ENCODE measurements at places on chromosomes 4 and X.

DNA sequence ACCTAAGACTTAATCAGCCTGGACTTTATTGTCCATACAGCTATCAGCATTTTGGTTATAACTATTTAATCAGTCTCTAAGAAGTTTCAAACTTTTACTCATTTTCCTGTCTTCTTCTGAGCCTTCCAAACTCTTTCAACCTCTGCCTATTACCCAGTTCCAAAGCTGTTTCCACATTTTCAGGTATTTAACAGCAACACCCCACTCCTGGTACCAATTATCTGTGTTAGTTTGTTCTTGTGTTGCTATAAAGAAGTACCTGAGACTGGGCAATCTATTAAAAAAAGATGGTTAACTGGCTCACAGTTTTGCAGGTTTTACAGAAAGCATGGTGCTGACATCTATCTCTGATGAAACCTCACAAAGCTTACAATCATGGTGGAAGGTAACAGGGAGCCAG is 195.6 kb downstream of the NPNT start:
- DNase-seq = no peak

- DNase-seq = no peak
These were observed 86.0 kb upstream of the AFAP1 start for GRCh38 chr4:8025668-8026067.

GRCh38 chrX:20995829-20996228 is 378.4 kb upstream of the CNKSR2 start:
- DNase-seq = no peak

- DNase-seq = no peak
These were observed 41.6 kb upstream of the HMX1 start for GRCh38 chr4:8913121-8913857.

- DNase-seq = no peak
These were observed 14.3 kb downstream of the CFAP99 start for GRCh38 chr4:2432991-2433530.

DNA sequence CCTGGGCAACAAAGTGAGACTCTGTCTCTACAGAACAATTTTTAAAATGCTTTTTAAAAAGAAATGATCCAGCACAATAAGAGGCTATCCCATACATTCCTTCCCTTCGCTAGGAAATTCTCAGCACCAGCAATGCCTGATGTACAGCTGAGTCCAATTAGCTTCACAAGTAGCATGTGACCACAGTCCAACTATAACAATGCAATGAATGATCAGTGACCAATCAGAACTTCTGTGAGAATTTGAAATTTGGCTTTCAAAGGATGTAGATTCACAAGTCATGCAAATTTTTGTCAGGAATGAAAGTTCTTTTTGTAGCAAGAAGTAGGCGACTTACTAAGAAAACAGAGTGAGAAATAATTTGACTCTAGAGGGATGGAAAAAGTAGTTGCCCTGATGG is 278.5 kb upstream of the UGT8 start:
- no peak for DNase-seq

- no peak for DNase-seq
These were observed 17.7 kb downstream of the IL21 start for GRCh38 chr4:122603156-122603574.

GRCh38 chr4:1152290-1152689 is 20.1 kb downstream of the SPON2 start:
- no peak for DNase-seq

- no peak for DNase-seq
These were observed 289.8 kb upstream of the CLNK start for GRCh38 chr4:10974371-10974770.

- no peak for DNase-seq
These were observed 40.9 kb upstream of the IL13RA2 start for GRCh38 chrX:115058276-115058675.

DNA sequence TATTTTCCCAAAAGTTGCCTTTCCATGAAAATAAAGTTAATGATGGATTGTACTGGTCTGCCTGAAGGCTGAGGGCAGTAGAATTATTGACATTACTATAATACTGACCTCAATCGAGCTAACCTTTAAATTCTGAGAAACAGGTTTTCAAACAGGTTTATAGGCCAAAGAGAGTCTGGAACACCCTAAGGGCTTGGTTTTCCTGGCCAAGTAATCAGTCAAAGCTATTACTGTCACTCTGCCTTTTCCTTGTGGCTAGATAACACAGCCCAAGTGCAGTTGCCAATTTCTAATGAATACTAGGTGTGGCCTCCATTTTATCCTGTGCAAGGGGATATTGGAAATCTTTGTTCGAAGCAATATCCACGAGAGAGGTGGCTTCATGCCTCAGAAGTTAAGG is 75.2 kb downstream of the INTS12 start:
- DNase-seq = no peak

DNA sequence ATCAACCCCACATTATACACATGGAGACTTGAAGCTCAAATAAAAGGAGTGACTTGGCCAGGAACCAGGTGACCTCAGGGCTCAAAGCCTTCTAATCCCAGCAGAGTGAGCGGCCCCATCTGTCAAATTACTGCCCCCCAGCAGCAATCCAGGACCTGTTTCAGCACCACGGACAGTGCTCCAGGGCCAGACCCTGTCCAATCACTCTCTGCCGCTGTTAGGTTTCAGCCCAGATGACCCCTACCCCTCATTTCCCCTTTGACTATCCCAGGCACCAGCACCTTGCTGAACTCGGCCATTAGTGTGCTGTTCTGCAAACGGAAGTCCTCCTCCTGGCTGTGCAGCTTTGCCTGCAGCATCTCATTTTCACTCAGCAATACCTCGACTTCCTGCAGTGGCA is 5.1 kb downstream of the GRIPAP1 start:
- peak; percentile 15 for DNase-seq

- no peak for DNase-seq
These were observed 338.4 kb downstream of the NR3C2 start for GRCh38 chr4:148103597-148104355.

DNA sequence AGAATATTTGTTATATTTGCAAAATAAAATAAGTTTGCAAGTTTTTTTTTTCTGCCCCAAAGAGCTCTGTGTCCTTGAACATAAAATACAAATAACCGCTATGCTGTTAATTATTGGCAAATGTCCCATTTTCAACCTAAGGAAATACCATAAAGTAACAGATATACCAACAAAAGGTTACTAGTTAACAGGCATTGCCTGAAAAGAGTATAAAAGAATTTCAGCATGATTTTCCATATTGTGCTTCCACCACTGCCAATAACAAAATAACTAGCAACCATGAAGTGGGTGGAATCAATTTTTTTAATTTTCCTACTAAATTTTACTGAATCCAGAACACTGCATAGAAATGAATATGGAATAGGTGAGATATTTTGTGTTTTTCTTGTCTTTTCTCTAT is at the start of gene AFP:
AFP (plus strand) TSS at position 238 of the 400 bp plus-strand sequence; CDS start at position 280, 42 bp downstream.
- DNase-seq = no peak

GRCh38 chr4:81737865-81738559 is 266.3 kb upstream of the RASGEF1B start:
- no peak for DNase-seq

- no peak for DNase-seq
These were observed 32.0 kb upstream of the AMELX start for GRCh38 chrX:11261260-11261659.

DNA sequence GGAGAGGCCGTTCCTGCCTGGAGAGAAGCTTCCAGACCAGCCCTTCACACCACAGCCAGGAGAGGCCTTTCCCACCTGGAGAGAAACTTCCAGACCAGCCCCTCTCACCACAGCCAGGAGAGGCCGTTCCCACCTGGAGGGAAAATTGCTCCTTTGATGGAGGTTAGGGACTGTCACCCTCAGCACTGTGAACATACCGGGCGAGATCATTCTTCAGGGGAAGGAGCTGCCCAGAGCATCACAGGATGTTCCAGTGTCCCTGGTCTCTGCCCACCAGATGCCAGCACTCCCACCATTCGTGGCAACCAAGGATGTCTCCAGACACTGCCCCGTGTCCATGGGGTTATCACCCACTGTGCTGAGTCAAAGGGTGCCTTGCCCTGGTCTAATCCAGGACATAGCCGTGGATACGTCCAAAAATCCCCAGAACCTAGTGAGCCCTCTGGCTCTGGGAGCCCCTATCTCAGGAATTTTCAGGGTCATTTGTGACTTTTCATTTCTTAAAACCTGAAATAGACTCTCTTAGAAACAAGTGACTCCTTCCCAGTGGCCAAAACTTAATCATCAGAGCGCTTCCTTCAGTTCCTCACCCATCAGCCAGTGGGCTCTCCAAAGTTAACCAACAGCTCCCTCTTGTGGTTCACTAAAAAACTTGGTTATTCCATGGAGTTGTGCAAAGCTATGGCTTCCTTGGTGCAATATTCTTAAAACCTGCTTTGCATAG is 80.2 kb downstream of the CRMP1 start:
- peak; percentile 58 for DNase-seq

DNA sequence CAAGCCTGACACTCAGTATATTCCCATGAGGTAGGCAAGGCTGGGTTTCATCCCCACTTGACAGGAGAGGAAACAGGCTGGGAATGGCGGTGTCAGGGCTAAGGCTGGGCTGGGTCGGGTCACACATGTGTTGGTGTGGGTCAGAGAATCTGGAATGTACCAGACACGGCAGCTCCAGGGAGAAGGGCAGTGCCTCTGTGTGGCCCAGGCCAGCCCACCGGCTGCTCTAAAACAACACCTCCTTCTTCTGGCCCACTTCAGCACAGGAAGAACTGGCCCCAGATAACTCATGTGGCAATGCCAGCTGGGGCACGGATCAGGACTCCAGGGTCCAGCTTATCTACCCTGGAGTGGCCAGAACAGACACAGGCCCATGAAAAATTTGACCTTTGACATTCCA is 6.3 kb downstream of the HAUS7 start:
- no peak for DNase-seq

- DNase-seq = no peak
These were observed 14.8 kb downstream of the RPL34 start for GRCh38 chr4:108635070-108635655.

DNA sequence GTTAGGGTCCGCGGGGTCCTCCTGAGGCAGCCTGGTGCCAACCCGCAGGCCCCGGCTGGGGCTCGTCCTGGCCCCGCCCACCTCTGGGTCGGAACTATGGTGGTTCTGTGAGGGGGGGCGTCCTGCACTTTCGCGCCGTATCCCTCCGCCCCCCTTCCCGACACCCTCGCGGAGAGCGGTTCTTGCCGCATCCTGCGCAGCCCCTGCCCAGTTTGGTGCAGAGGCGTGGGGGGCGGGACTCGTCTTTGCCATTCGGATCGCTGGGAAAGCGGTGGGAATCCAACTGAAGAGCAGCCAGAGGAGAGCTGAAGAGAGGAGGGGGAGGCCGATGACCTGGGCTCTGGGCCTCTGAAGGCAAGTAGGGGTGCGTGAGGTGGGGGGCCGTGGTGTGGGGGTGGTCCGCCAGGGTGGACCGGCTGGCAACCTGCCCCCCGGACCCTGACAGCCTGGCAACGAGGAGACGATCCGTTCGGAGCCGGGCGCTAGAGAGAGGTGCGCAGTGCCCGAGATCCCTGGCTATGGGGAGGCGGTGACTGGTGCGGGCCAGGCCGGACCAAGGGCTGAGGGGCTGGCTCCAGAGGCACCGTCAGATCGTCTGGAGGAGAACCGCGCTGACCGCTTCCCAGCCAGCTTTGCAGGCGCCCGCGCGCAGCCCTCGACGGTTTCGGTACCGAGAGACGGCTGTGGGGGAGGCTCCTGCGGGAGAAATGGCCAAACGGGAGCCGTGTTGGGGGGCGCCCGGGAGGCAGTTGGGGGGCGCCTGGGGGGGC is at the start of gene GPRASP1:
GPRASP1 (plus strand) TSS at position 242 of the 770 bp plus-strand sequence. CDS start 2,431 bp downstream, outside the sequence.
- no peak for DNase-seq

DNA sequence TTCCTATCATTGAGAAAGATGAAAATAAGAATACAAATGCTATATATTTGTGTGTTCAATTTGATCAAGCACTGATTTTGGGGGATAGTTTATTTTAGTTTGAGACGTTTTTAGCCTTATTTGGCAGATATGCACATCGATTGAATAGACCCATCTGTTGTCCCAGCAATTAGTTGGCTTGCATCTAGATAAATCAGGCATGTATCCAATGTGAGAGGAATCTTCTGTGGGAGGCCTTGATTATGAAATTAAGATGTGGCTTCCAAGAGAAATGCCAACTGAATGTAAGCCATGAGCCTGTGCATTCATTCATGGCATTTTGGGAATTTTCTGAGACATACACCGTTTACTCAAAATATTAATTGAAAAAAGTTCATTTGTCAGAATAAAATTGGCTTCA is 623.1 kb downstream of the TECRL start:
- no peak for DNase-seq

DNA sequence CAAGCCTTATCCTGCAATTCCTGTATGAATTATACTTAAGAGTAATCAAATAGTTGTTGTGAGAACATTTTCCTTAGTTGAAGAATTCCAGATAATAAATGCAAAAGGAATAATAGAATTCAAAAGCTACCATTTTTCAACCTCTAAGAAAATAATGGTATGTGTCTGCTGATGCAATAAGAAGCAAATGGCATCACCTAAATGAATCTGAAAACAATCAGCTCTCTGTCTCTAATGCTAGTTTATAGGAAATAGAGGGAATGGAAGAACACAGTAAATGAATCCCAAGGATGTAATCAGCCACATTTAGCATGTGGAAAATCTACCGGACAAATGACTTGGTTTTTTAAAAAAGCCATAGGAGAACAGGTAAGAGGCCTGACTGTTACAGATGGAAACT is 115.1 kb downstream of the DCHS2 start:
- no peak for DNase-seq

GRCh38 chr4:24274381-24274941 is 309.9 kb downstream of the DHX15 start:
- no peak for DNase-seq

DNA sequence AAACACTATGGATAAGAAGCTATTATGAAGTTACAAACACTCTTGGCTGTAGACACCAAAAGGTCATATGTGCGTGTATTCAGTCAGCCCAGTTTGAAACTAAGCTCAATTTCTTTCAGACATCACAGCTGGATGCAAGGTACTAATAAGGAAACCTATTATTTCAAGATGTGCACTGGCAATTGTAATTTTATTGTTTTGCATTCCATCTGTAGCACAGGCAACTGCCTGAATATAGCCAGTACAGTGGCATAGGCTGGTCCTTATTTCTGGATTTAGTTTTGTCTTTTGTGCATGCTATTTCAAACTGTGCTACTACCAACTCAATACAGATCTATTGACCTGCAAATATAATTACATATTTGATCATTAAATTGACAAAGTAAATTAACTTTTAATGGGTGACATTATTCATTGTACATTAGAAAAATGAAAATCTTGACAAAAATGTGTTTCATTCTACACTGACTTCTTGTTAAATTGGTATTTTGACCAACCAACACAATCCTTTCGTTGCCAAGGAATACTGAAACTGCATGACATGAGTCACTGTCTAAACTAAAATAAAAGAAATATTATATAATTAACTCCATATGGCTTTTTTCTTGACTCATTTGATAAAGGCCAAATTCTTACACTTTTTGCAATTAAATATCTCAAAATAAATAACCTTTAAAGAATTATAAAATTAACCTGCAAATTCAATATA is 594.3 kb upstream of the ADGRL3 start:
- DNase-seq = no peak

GRCh38 chrX:444305-444704 is 57.6 kb upstream of the PPP2R3B start:
- DNase-seq = no peak

GRCh38 chr4:3790006-3790561 is 23.9 kb downstream of the ADRA2C start:
- DNase-seq = no peak

Measured in KBM-7 (cell line).